ENCODE measurements at places on chromosomes 5 and 9. TPM values are rescaled to one million over a fixed set of nuclear protein-coding genes. Genes with fewer than 3 reads are reported as not detected.

The ACSL6 gene
- total RNA-seq: 2.1 TPM

The PCDHB5 gene
- 3.6 TPM for total RNA-seq

The BTF3 gene
- 522 TPM for total RNA-seq

The SPATA9 gene
- total RNA-seq: not detected

The OR2V2 gene
- total RNA-seq: not detected

The TMEM171 gene
- not detected for total RNA-seq

The TRAF1 gene
- 7.1 TPM for total RNA-seq

The FAM114A2 gene
- total RNA-seq: 20.5 TPM

The CDC20B gene
- total RNA-seq: not detected

The BARX1 gene
- not detected for total RNA-seq

The BTNL3 gene
- total RNA-seq: not detected

The MARCHF3 gene
- 1.7 TPM for total RNA-seq

The MAPKAP1 gene
- 89.4 TPM for total RNA-seq

The LCP2 gene
- 7.2 TPM for total RNA-seq

The TRIO gene
- 149 TPM for total RNA-seq

The TNFAIP8 gene
- 20.5 TPM for total RNA-seq

The ARHGEF37 gene
- 20.7 TPM for total RNA-seq
